Activated B cell treated with CpG ODN at 0.5 μM for 24 hours (primary cell): ENCODE measurements at places on chromosomes 3 and 15.

- DNase-seq, result no peak
These were observed 18.7 kb upstream of the FOXP1 start for GRCh38 chr3:71602256-71602655.

DNA sequence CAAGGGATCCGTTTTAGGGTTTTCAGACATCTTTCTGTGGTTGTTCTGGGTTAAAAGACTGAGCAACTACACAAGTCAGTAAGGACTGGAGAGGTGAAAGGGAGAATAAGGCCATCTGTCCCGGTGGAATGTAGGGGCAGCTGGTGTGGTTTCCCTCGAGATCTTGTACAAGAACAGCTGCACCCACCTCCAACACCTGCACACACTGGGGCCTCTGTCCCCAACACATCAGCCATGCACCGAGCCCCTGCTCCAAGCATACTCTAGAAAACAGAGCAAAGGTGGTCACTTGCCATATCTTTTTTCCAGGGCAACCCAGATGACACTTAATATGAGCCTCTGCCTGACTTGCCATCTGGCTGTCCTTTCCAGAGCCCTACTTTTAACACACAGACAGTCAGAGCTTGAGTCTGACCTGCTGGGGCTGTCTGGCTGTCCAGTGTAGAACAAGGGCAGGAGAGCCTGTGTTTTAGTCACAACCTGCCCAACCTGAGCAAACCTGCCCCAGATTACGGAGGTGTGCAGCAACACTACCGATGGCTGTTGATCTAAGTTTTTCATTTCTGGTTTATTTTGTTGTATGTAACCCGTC is 12.2 kb downstream of the MAN2A2 start:
- no peak for DNase-seq

- DNase-seq, result no peak
These were observed 30.5 kb upstream of the NR1I2 start for GRCh38 chr3:119751423-119751822.

- DNase-seq, result no peak
These were observed 1.9 kb upstream of the CFAP92 start for GRCh38 chr3:128995737-128996136.

GRCh38 chr3:8658306-8659212 is 14.0 kb upstream of the SSUH2 start:
- peak; percentile 30 for DNase-seq

- DNase-seq, result no peak
These were observed 71.9 kb upstream of the CHL1 start for GRCh38 chr3:124557-125179.

GRCh38 chr3:195895078-195895860 is 13.1 kb downstream of the TNK2 start:
- DNase-seq, result peak; percentile 72

- DNase-seq, result no peak
These were observed 193.1 kb downstream of the TNIK start for GRCh38 chr3:171267104-171267503.

DNA sequence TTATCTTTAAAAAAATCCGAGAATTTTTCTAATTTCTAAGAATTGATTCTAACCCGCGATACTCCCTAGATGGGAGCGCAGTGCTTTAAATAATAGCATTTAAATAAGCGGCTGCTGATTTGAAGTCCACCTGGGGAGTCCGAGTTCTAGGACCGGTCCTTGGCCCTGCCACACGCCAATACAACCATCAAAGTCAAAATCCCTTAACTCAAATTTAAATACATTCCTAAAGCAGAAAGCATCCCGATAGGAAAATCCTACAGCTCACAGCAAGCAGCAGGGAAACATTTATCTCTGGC is 508 bp upstream of the ECT2 start:
- DNase-seq, result peak; percentile 17

GRCh38 chr3:85939074-85939482 is 980.3 kb downstream of the CADM2 start:
- DNase-seq, result no peak

DNA sequence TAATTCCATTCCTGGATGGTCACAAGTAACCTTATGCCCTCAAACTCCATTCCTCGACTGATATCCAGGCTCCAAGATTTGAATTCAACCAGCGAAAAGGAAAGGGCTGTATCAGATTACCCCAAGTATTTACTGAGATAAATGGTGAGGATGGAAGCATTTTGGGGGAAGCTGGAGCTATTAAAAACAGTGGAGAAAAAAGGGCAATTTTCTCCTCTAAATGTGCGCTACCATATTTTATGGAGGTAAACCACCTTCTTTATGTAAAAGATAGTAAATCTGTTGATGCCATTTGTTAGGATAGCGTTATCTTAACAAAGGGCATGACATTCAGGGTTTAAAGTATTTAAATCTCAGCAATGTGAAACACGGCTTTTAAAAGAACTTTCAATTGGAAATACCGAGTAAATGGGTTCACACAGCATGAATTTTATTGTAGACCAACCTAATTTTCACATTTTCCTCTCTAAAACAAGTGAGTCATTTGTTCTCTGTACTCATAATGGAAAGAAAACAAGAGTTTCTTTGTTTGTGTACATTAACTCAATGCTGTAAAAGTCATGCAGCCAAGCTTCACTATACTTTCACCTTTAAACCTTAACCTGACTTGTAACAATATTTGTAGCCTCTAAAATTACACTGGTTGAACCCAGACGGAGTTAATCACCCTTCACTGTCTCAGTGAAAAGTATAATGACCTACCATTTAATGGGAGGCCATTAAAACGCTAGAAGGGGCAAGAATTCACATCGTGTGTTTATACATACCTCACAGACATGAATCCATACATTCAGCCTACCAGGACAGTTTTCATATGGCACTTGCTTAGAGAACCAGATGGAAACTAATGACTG is 773.4 kb downstream of the ROBO1 start:
- DNase-seq, result no peak

- no peak for DNase-seq
These were observed 8.0 kb downstream of the TRIM71 start for GRCh38 chr3:32825601-32826375.

DNA sequence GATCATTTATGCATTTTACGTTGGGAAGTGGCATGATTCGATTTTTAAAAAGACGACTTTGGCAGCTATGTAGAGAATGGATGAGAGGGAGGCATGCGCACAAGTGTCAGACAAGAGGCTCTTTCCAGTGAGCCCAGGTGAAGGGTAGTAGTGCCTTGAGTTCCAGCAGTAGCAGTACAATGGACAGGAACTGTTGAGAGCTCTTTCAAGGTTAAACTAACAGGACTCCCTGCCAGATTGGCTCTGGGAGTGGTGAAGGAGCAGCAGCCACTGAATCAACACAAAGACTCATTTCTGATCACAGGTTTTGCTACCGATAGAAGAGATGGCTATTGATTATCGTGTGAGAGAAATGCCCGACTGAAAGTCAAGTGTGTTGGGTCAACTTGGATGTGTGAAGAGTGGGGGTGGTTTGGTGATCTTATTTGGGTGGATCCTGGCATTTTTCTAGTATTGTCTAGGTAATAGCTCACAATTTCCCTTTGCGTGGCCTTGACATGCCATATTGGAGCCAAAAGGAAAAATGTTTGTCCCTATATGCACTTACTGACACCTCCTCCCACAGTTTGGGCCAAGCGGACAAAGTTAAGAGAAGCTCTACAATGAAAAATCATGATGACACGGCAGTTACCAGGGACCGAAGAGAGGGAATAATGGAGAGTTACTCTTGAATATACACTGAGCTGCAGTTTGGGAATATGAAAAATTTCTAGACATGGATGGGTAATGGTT is 81.6 kb upstream of the MDFIC2 start:
- no peak for DNase-seq

DNA sequence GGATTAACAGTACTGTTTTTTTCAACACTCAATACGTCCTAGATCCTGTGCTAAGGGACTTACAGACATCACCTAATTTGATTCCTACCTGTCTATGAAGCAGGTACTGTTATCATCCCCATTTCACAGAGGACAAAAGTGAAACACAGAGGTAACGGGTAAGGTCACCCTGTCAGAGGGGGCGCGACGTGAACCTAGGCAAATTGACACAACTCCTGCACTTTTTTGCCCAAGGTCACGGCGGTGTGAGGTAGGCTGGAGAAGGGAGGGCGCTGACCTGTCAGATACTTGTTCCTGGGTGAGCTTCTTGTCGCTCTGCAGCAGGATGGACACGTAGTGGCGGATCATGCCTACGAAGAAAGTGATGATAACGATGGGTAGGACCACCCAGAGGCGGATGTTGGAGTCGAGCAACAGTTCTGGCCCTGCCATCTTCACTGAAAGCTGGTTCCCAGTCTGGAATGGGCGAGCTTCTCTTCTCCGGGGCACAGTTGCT is 363 bp downstream of the EMC3 start:
- no peak for DNase-seq

GRCh38 chr3:110816008-110816407 is 255.6 kb upstream of the NECTIN3 start:
- no peak for DNase-seq

DNA sequence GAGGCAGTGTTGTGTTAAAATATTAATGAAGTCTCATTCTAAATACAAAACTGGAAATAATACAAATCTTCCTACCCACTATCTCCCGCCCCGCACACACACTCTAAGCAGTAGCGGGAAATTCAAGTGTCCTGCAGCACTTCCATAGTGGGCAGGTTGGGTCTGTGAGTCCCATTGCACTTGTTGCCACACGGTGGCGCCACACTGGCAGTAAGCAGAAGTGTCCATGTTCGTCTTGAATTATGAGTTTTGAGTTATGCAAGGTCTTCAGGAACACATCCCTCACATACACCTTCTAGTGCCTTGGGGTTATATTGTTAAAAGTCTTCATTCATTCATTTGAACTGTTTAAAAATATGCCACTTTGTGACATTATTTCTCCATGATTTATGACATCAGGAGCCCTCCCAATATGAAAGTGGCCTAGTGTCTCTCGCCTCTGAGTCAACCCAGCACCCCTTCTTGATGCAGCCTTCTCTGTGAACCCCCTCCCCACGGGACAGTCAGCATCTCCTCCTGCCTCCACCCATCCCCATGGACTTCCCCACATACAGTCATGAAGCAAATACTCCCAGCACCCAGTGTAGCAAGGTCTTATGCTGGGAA is 17.6 kb upstream of the CCDC174 start:
- no peak for DNase-seq

DNA sequence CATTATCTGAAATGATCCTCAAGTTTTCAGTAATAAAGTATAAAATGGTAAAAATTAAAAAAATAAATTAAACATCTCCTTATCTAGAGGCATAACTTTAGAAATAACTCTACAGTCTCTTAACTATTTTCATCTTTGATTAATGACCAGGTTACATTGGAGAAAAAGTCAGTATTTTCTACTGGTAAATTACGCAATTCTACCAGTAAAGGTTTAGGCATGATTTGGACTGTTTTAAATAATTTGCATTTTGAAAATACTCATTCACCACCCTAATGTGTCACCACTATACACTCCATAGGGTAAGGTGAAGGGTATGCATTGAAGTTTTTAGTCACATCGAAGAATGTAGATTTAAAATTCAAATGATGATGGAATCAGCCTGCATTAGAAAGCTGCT is 45.9 kb upstream of the BCHE start:
- DNase-seq, result no peak

GRCh38 chr3:14512942-14513327 is 27.2 kb downstream of the GRIP2 start:
- no peak for DNase-seq

DNA sequence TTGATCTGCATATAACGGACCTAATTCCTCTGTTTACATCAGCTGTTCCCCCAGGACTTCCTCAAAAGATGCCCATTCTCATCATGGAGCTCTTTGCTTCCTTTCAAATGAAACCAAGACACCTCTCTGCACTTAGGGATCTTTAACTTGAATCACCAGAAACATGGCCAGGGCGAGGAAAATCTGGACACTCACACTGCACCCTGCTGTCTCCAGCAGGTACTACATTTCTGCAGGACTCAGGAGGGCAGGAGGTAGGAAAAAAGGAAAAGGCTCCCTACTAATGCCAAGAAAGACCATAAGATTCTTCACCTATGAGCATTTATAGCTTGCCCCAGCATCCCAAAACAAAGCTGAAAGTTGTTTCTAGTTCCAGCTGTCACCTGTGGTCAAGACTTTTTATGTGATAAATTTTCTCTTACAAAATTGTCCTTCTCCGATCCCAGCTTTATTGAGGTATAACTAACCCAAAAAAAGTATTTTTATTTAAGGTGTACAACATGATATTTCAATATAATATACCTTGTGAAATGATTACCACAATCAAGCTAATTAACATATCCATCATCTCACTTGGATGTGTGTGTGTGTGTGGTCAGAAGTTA is 87.3 kb upstream of the C15orf61 start:
- no peak for DNase-seq

DNA sequence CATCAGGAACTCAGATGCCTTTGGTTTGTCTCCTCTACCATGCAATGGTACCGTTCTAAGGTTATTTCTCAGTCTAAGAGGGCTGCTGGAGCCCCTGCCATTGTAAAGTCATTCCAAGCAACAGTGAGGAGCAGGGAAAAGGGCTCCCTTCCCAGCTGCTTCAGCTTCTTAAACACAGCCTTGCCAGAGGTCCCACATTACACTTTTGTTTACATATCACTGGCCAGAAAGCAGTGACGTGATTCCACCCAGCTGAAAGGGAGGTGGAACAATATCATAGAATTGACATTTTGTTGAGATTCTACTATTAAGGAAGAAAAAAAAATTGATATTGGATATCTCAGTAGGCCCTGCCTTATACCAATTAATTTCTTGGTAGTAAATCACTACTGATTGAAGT is 194.6 kb downstream of the SUCLG2 start:
- no peak for DNase-seq

DNA sequence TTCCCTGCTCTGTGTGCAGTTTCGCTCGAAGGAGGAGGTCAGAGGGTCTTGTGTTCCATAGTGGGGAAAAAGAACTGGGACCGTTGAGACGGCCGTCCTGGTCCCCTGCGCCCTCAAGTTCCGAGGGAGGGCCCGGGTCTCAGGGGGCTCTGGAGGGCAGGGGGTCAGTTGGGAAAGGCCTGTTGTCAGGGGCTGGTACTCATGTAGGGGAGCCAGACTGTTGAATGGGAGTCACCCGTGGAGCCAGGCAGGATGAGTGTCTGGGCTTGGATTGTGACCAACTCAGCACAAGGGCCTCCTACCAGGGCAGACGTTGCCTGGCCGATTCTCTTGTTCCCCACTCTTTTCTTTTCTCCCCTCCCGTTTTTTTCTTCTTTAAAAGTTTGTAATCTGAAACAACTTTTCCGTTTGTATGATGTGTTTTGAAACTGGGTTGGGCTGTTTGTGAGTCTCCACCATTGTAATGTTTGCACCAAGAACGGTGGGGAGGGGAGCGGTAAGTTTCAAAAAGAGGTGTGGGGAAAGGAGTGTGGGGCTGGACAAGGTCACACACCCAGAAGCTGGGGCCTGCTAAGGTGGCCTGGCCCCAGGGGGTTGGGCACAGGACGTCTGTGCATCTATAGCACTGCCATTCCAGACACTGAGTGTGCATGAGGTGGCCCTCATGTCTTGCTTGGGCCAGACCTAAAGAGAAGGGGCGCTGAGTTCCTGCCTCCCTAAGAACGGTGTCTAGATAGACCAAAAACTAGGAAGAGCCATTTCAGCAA is 1.1 kb downstream of the CMTM7 start:
- DNase-seq, result no peak

GRCh38 chr3:67468511-67468910 is 185.9 kb downstream of the SUCLG2 start:
- DNase-seq, result no peak
